Neural progenitor cell (in vitro differentiated cells): ENCODE measurements at places on chromosomes 1 and 21. TPM values are rescaled to one million over a fixed set of nuclear protein-coding genes. Genes with fewer than 3 reads are reported as not detected.

TMPRSS3 gene
- not detected in 2 replicates for total RNA-seq

NKAIN1 gene
- total RNA-seq, result 14.5 and 24.0 TPM in 2 replicates

IRF6 gene
- 0.34 and 3.3 TPM in 2 replicates for total RNA-seq

GPR25 gene
- not detected in 2 replicates for total RNA-seq

CYP4Z1 gene
- total RNA-seq, result not detected in 2 replicates

OR1C1 gene
- total RNA-seq, result not detected in 2 replicates

TCHH gene
- 0.03 and 0.07 TPM in 2 replicates for total RNA-seq

OXCT2 gene
- total RNA-seq, result 2.1 TPM in 2 replicates

CFAP107 gene
- not detected in 2 replicates for total RNA-seq

HCRTR1 gene
- total RNA-seq, result 0.06 TPM in 1 of 2 replicates, not detected in the other

S100A8 gene
- not detected in 2 replicates for total RNA-seq

ESRRG gene
- 2.1 and 3.0 TPM in 2 replicates for total RNA-seq

TFF2 gene
- total RNA-seq, result not detected in 2 replicates

VASH2 gene
- total RNA-seq, result 5.2 and 10.7 TPM in 2 replicates

KCNQ4 gene
- 0.87 TPM in 1 of 2 replicates, not detected in the other for total RNA-seq

LHX8 gene
- 0.06 TPM in 1 of 2 replicates, not detected in the other for total RNA-seq

- peak; percentile 18 for DNase-seq
Measured at GRCh38 chr1:20697563-20697962, 20.2 kb downstream of the KIF17 start.

GRCh38 chr21:34907461-34908418, 141.4 kb downstream of the RUNX1 start:
- no peak for DNase-seq

DNA sequence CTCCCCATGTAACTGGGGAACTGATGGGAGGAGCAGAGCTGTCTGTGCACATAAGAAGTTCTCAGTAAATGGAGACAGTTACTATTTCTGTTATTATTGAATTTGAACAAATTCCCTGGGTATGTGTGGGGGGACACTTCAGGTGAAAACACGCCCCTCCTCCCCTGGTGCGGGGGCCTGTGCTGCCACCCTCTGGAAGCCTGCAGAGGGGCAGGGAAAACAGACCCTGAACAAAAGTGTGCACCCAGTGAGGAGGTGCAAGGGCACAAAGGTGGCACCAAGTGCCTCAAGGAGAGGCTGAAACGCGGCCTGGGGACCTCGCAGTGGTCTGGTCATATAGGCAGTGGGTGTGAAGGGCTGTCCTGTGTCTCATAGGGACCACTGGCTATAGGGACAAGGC, 18.2 kb upstream of the NADK start:
- DNase-seq, result no peak

GRCh38 chr1:166972193-166972592, 3.1 kb downstream of the ILDR2 start:
- no peak for DNase-seq

GRCh38 chr1:218983848-218984247, 189.8 kb upstream of the LYPLAL1 start:
- peak; percentile 52 for DNase-seq

- DNase-seq, result no peak
Measured at GRCh38 chr1:241762713-241763339, 85.2 kb upstream of the EXO1 start.

GRCh38 chr1:69213644-69214043, 354.1 kb upstream of the LRRC7 start:
- no peak for DNase-seq

- DNase-seq, result no peak
Measured at GRCh38 chr21:36024782-36025181, 35.5 kb downstream of the SETD4 start.

DNA sequence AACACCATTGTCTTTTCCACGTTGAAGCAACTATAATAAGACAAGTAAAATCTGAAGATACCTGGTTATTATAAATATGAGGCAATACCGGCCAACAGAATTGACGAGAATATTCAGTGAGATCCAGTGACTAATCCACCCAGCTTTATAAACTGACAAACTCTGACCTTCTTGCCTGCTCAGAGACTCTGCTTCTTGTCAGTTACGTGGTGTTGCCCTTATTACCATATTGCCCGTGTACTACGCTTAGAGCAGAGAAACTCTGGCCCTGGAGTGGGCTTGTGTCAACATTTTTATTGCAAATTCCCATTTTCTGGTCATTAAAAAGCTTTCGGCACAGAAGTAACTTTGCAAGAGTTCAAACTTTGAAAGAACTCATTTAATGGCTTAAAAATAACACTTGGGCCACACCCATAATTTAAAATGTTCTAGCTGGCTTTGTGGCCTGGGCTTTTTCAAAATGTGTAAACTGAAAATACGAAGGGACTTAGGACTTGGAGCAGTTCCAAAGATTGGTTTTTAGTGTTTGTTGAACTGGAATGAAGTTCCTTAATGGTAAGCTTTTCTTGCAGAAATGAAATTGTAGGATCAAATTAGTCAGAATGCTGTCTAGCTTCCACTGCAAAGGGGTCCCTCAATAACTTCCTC, 266.2 kb downstream of the LMO4 start:
- DNase-seq, result no peak

DNA sequence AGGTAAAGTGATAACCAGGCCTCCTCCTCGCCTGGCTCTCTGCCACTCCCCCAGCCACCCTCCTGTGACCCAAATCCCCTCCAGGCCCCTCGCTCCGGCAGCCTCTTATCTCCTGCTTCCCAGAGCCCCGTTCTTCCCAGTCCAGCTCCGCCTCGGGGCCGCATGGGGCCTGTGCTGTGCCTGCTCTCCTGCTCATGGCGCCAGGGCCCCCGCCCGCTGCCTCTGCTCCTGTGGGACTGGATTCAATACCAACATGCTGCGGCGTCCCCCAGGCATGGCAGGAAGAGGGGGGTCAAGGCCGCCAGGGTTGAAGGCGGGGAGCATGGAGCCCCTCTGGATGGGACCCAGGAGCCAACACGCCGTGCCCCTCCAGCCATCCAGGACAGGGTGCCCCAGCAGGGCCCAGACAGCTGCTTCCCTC, 213.0 kb upstream of the VAMP3 start:
- DNase-seq, result peak; percentile 50

- no peak for DNase-seq
Measured at GRCh38 chr1:12339396-12339795, 109.6 kb downstream of the VPS13D start.

GRCh38 chr21:38228537-38228936, 28.3 kb upstream of the KCNJ15 start:
- DNase-seq, result no peak

DNA sequence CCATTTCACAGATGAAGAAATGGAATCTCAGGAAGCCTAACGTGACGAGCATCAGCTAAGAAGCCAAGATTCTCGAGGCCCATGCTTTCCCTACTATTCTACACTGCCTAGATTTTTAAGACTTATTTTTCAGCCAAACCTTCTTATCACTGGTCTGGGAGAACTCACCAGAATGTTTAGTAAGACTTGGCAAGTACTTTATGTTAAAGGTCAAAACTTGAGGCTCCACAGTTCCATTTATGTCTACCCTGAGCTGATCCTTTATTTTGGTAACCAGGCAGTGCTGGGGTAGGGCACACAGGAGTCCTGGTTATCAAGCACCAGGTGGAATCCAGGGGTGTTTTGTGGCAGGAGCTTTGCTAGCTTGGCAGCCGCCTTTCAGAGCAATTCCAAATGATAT, 16.8 kb downstream of the PLXNA2 start:
- DNase-seq, result no peak

DNA sequence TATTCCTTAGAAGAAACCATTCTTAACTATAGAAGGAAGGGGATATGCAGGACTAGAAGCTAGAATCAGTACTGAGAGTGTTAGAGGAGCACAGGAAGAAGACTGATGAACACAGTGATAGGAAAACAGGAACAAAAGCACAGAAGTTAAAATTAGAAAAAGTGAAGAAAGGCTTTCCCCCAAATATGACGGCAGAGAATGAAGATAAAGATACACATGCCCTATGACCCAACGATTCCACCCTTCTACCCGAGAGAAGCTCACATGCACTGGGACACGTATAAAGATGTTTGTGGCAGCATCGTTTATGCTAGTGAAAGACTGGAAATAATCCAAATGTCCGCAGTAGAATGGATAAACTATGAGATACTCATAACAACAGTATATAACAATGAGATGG, 74.2 kb downstream of the DTL start:
- no peak for DNase-seq

GRCh38 chr1:239785576-239785975, 306.1 kb upstream of the FMN2 start:
- DNase-seq, result no peak

DNA sequence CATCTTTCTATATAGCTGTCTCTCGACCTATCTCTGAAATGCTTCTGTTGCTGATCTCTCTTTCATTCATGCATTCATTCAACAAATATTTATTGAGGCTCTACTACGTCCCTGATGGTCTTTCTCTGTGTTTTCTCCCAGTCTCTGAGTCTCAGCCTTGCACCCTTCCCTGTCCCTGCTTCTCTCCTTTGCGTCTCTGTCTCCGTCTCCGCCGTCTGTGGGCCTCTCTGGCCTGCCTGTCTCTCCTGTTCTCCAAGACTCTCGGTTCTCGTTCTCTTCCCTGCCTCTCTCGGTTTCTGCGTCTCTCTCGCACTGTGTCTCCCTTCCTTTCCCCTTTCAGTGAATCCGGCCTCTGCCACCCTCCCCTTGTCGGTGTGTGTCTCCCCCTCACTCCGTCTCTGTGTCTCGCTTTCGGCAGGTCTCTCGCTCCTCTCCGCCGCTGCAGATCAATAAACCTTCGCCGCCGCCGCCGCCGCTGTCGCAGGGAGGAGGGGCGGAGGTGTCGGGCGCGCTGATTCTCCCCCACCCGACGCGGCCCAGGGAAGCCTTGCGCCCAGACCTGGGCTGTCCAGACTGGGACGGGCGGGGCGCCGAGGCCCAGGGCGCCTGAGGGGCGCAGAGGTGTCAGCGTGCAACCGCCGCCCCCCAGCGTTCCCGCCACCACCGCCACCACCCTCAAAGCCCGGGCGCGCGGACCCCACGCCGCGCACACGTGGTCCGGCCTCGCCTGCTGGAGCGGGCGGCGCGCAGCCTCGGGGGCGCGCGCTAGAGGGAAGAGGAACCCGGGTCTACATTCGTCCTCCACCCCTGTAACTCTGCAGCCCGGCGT, 3.0 kb downstream of the EFNA3 start:
- peak; percentile 57 for DNase-seq

GRCh38 chr1:185774394-185774793, 40.2 kb downstream of the HMCN1 start:
- DNase-seq, result no peak

DNA sequence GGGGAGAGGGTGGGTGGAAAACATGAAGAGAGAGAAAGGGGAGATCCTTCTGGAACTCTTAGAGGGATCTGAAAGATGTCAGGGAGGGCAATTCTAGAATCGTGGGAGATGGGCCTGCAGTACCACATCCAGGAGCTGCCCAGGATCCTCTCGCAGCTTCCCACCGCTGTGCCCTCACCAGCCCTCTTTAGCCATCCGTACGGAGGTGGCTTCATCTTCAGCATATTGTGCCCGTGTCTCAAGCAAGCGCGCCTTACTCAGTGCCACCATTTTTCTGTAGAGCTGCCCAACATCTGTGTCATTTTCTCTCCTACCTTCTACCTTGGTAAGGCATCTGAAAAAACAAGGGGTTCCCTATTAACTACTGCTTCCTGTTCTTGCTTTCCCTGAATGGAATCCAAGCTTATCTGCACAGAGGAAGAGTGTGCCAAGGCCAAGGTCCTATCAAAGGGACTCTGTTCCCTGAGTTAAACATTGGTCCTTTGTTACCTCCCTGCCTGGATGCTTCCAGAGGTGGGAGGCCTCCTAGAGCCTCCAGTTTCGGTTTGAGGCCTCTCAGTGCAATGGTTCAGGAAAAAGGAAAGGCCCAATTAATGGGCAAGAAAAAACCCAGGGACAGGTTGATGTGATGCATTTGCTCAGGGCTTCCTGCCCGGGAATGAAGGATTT, 23.2 kb downstream of the C1orf116 start:
- DNase-seq, result no peak

DNA sequence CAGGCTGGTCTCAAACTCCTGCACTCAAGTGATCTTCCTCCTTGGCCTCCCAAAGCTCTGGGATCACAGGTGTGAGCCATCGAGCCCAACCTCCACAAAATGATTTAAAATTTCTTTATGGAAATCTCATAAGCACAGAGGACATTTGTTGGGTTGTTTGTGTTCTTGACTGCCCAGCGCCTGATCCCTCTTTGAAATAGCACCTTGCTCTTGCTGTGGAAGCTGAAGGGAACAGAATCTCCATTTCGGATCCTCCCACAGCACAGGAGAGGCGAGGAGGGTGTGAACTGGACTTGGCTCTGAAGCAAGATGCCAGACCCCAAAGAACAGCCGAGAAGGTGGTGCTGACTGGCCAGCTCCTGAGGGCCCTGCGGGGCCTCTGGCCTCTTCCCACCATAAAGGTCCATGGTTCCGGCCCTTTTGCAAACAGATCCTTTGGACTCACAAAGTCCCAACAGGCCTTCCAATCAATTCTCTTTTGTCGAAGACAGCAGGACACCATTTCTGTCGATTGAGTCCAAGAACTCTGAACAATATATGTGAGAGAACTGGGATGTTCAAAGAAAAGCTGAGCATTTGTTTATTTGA, 45.6 kb upstream of the COA6 start:
- DNase-seq, result peak; percentile 31

DNA sequence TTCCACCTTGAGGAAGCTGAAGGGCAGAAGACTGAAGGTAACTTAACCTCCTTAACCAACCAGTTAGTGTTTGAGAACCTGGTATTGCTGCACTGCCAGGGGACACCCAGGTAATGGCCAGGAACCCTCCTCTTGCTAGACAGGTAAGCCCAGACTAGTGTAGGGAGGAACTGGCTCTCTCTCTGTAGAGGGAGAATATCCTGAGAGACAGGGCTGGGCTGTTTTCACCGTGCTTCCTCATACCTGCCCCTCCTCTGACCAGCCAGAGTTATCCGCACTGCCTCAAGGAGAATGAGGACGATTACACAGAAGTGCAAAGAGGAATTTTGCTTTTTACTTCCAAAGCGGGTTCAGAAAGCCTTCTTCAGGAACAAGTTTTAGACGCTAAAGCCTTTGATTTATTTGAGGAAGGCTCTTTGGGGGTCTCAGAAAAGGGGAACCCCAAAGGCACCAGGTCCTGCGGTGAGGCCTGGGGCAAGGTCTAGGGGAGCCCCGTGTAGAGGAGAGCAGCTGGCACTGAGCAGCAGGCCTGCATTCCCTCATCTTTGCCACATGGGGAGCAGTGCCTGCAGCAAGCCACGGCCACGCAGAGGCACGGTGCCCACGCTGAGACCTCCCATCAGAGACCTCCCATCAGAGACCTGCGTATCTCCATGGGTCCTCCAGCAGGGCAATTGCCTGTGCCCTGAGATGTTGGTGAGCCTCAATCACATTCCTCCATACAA, 13.5 kb downstream of the GNG4 start:
- DNase-seq, result no peak

- no peak for DNase-seq
Measured at GRCh38 chr1:206143537-206144172, 26.5 kb upstream of the AVPR1B start.

DNA sequence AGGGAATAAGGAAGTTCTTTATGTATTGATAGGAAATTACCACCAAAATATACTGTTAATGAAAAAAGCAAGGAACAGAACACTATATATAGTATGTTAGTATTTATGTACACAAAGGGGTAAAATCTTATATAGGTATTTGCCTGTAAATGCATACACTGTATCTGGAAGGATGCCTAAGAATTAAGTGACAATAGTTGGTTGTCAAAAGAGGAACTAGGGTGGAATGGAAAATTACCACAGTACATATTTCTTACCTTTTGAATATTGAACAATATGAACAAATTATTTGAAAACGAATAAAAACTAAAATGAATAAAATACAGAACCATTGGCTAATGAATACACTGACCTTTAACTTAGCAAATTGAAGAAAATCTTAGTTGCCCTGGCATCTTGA, 13.6 kb downstream of the ARPC5 start:
- no peak for DNase-seq
